ENCODE measurements at places on chromosomes 3 and 15. TPM values are rescaled to one million over a fixed set of nuclear protein-coding genes. Genes with fewer than 3 reads are reported as not detected.

Gene SLC28A1
- 1.5 TPM for polyA plus RNA-seq

Gene CCR3
- not detected for polyA plus RNA-seq

Gene ROPN1
- not detected for polyA plus RNA-seq

Gene PRR20G
- not detected for polyA plus RNA-seq

Gene CEP63
- 19.7 TPM for polyA plus RNA-seq

DNA sequence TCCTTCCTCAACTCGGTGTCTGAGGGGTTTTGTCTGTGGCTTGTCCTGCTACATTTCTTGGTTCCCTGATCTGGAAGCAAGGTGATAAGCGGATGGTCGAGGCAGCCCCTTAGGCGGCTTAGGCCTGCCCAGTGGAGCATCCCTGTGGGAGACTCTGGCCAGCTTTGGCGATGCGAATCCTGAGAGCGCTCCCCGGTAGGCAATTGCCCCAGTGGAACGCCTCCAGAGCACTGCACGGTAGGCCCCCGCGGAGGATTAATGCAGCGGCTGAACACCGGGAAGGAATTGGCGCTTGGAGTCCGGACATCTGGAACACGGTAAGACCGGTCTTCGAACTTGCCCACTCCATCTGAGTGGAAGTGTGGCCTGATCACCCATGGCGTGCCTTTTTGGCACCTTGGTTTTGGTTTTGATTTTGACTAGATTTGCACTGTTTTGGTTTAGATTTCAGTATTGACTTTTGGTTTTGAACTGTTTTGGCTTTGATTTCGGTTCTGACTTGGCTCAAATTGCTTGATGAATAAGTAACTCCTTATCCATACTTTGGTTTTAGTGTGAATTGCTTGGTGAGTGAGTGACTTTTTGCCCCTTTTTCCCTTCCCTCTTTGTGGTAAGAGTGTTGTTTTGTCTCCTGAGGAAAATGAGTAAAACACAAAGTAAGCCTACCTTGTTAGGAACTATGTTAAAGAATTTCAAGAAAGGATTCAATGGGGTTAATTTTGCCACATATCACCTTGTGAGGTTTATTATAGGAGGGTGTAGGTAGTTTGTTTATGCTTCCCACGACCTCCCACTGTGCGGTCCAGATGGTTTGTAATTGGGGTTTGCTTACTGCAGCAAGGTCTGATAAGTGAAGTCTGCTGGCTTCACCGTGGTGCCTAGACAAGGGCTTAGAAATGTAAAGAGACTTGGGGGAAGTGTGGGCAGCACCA, 27.1 kb upstream of the GPR156 start:
- DNase-seq: no peak

DNA sequence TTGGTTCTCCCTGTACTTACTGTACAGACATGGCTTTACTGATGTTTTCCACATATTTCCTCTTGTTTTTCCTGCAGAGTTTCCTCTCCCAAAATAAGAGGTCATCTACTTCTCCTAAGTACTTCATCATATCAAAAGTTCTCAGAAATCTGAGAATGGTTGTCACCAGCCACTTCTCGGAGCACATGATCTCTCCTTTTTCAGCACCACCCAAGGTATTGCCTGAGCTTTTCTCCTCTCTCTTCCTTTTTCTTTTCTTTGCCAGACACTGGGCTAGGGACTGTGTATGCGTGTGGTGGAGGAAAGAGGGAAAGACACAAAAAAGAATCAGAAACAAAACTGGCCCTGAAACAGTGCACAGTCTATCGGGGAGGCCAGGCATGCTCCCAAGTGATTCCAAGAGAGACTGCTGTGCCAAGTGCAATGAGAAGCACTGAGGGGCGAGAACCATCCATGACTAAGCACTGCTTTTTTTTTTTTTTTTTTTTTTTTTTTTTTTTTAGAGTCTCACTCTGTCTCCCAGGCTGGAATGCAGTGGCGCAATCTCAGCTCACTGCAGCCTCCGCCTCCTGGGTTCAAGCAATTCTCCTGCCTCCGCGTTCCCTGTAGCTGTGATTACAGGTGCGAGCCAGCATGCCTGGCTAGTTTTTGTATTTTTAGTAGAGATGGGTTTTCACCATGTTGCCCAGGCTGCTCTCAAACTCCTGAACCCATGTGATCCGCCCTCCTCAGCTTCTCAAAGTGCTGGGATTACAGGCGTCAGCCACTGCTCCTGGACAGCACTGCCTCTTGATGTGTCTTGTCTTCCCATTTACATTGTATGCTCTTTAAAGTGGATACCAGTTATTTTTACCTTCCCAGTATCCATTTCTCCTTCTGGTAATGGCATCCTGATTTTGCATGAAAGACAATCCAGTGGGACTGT, 194.0 kb upstream of the FEZF2 start:
- DNase-seq: peak; percentile 29

DNA sequence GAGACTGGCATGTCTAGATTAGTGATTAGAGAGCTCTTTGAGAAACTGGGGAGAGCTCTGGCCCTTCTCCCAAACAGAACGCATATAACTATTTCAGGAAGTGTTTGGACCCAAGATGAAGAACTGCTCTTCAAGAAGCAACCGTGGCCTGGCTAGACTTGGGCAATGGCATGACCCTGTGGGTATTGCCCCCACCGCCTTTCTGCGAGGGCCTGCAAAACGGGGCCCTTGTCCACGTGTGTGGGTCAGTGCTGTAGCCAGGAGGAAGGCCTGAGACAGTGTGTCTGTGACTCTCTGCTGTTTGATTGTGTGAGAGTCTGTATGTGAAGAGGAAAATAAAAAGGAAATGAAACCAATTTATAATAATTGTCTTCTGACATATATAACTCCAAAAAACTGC, 42.5 kb downstream of the EEFSEC start:
- DNase-seq: no peak

- peak; percentile 83 for DNase-seq
Observed at GRCh38 chr15:28977377-28978010, 91.7 kb downstream of the APBA2 start.

DNA sequence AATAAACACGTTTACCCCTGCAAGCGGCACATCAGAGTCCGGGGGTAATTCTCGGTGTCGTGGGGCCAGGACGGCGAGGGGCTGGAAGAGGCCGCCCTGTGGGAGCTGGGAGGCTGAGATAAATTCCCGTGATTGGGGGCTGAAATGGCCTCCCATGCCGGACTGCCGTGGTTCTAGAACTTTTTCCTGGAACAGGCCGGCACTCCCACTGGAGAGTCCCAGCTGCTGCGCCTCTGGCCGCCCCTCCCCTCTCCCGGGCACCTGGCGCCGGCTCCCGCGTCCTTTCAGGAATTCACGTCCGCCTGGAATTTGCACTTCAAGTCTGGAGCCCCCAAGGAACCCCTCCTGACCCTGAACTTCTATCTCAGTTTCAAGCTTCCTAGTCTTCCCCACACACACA, 10.8 kb upstream of the LRRC2 start:
- peak; percentile 52 for DNase-seq

All from hepatocyte (in vitro differentiated cells).